ENCODE measurements at places on chromosomes 5 and 9.
A peak's percentile ranks its signal among the peaks of the same experiment; 100 is the strongest.

GRCh38 chr5:50767588-50767987, 101.2 kb downstream of the PARP8 start:
- peak; percentile 55 for DNase-seq

GRCh38 chr5:93868851-93869250, 127.5 kb upstream of the POU5F2 start:
- DNase-seq, result no peak

DNA sequence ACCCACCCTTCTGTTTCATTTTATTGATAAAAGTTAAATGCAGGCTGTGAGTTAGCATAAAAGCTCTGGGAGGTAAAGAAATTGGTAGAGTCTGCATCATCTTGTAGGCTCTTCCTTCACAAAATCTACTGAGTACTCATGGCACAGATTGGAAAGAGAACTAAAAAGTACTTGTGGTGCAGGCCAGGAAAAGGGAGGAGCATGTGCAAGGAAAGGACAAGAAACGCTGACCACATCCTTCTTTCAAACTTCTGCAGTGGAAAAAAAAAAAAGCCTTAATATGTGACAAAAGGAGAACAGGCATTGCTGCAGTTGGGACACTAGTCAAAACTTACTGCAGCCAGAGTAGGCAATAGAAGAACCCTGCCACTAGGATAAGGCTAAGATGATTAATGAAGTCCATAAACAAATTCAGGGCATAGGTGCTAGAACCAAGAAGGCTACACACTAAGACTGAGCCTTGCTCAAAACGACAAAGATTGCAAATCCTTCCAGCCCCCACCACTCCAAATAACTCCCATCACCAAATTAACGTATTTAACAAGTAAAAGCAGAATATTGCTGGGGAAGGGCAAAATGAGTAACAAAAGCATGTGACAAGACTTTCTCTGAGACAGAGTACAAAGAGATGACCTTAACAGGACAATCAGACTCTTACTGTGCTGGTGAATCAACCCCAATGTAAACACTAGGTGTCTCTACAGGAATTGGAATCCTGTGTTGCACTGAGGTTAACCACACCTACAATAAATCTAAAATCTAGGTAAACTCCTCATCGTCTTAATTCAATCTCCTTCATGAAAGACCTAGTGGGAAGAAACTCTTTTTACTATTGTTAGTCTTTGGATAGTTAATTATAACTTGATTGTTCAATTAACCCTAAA, 1024.8 kb downstream of the TLE1 start:
- DNase-seq, result peak; percentile 9

GRCh38 chr9:127975376-127976315, 5.1 kb downstream of the EEIG1 start:
- DNase-seq, result no peak

DNA sequence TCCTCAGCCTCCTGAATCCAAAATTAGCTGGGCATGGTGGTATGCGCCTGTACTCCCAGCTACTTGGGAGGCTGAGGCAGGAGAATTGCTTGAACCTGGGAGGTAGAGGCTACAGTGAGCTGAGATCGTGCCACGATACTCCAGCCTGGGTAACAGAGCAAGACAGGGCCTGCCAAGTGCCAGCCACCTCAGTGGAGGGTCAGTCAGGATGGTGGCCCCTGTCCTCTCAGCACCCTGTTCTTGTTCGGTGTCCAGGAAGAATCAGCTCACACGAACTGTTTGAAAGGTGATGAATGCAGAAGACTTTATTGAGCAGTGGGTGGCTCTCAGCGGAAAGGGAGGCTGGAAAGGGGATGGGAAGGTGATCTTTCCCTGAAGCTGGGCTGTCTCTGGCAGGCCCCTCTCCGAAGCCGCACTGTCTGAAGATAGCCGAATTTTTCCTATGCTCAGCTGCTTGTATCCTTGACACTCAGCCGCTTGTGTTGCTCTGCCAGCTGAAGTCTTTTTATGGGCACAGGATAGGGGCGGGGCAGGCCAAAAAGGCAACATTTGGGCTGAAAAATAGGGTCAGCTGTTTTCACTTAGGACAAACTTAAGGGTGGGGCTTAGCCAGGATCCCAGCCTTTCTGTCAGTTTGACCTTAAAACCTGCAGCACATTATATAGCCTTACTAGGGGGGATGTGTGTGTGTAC, 50.9 kb downstream of the UBE2R2 start:
- peak; percentile 28 for DNase-seq

DNA sequence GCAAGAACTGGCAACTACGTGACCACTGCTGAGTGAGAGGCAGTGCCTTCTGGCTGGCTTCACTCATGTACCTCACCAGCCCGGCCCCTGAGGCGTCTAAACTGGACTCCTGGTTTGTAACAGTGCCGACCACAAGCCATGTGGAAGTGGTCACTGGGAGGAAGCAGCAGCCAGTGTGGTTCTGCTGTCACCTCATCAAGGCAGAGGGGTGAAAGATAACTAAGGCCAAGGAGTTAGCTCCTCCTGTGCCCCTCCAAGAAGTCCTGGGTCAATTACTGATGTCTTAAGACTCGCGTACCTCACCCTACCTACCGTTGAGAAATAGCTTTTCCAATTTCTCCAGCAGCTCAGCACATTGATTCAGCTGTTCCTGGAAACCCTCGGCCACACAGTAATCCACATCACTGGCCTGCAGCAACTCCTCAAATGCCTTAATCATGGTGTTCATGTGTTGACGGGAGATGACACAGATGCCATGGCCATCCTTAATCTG, 142.9 kb downstream of the CDK5RAP2 start:
- no peak for DNase-seq

DNA sequence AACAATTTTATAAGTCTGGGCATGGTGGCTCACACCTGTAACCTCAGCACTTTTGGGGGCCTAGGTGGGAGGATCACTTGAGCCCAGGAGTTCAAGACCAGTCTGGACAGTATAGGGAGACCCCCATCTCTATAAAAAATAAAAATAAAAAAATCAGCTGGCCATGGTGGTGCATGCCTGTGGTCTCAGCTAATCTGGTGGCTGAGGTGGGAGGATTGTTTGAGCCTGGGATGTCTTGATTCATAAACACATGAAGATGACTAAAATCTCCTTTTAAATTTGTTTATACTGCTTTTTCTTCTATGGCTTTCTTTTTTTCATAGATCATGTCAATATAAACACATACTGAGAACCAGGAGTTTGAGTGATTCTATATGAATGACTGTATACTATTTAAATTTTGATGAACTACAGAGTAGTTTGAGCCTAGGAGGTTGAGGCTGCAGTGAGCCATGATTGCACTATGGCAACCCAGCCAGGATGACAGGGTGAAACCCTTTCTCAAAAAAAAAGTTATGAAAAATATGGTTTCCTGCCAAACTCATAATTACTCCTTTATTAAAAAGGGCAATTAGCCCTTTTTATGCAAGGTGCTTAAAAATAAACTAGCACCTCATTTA, 14.2 kb downstream of the RIC1 start:
- no peak for DNase-seq

- DNase-seq, result peak; percentile 66
Observed at GRCh38 chr9:13088720-13089427, 190.6 kb downstream of the MPDZ start.

- DNase-seq, result no peak
Observed at GRCh38 chr9:6384732-6385131, 28.3 kb upstream of the UHRF2 start.

DNA sequence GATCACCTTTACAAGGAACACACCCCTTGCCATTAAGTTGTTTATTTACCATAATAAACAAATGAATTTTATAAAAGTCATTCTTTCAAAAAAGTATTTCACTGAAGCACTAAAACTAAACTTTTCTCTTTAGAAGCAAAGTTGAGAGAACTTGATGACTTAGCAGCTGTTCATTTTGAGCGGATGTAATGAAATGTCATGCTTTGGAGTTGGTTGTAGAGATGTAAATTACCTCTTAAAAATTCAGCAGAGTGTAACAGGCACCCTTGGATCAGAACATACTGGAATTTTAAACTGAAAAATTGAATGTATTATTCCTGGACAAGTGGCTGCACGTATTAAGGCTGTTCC, 617.2 kb downstream of the PDE4D start:
- no peak for DNase-seq

Measured in astrocyte of the spinal cord (primary cell).